Endodermal cell (in vitro differentiated cells): ENCODE measurements at places on chromosomes 2 and 18. TPM values are rescaled to one million over a fixed set of nuclear protein-coding genes. Genes with fewer than 3 reads are reported as not detected.
A peak's percentile ranks its signal among the peaks of the same experiment; 100 is the strongest.

GRCh38 chr2:86807468-86808275 is 17.0 kb upstream of the CD8A start:
- peak; percentile 86 for DNase-seq

DNA sequence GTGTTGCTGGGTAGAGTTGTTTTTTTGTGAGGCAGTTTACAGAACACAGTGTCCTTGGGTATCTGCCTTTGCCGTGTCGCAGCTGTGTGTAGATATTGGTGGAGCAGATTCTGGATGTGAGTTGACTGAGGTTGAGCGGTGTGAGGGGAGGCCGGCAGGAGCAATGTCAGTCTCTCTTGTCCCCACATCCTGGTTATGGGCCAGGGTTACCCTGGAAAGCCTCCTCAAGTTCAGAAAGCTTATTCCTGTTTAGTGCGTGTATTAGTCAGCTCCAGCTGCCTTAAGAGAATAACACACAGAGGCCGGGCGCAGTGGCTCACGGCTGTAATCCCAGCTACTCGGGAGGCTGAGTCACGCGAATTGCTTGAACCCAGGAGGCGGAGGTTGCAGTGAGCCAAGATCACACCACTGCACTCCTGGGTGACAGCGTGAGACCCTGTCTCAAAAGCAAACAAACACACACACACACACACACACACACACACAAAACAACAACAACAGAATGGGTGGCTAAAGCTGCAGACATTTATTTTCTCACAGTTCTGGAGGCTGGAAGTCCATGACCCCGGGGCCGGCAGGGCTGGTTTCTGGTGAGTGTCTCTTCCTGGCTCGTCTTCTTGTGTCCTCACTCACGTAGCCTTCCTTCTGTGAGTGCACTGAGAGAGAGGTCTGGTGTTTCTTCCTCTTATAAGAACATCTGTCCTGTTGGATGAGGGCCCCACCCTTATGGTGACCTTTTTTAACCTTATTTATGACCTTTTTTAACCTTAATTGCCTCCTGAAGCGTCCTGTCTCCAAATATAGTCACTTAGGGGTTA is 5.1 kb downstream of the NCK2 start:
- peak; percentile 26 for DNase-seq

Gene LRRC30
- total RNA-seq, result not detected in 3 replicates

Gene PTMA
- 1,233 and 1,337 TPM in 2 replicates for total RNA-seq

DNA sequence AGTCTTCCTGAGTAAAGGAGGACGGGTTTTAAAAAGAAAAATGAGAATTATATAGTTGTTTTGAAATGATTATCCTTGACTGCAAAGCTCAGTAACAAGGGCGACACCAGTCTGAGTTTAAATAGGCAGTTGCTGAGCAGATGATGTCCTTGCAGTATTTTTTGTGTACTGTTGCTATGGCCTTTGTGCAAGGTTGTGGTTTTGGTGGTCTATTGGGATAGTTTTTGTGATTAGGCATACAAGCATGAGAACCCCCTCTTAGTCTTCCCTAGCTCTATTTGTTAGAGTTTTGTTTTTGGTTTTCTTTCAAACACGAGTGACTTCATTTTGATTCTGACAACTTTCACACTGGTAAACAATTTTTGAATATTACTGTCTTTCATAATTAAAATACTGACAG is 64.1 kb downstream of the TAF4B start:
- no peak for DNase-seq

DNA sequence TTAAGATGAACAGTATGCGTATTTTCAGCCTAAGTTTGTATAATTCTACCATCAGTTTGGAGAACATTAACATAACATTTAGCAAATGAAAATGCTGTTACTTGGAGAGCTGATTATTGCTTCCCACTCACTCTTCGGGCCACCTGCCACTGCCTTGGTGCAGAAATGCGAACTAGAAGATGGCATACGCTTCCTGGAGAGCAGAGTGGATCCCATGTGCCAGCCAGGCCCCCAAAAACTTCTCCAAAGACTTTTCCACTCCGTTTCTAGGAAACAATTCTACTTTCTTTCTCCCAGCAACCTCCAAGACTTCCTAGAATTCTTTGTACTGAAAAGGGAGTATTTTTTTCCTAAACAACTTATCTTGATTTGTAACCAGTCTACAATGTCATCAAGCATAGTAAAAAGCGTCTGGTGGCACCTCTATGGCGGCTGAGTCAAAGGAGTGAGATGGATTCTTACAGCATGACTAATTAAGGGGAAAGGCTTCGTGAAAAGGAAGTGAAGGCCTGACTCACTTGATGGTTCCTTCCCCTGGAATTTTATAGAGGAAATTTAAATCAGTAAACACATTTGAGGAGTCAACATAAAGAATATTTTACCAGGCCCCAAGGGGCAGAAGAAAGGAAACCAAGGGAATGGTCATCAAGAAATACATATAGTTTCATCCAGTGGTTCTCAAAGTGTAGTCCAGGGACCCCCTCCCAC is 36.6 kb downstream of the FEZ2 start:
- DNase-seq, result no peak
